A549 treated with dexamethasone at 1 μM for 4 hours (cell line): ENCODE measurements at places on chromosomes 3 and 15. TPM values are rescaled to one million over a fixed set of nuclear protein-coding genes. Genes with fewer than 3 reads are reported as not detected.

The IGF2BP2 gene
- 11.4 to 17.1 TPM (median 14.4 TPM) in 5 replicates for total RNA-seq

The ANKRD63 gene
- 0.20 to 0.49 TPM (median 0.26 TPM) in 5 replicates for total RNA-seq

The SHC4 gene
- total RNA-seq: 0.71 to 1.3 TPM (median 1.1 TPM) in 5 replicates

The VILL gene
- total RNA-seq: 0.12 to 0.22 TPM (median 0.17 TPM) in 4 of 5 replicates, not detected in the other

The USP13 gene
- 8.9 to 13.0 TPM (median 11.9 TPM) in 5 replicates for total RNA-seq

The STARD5 gene
- 1.5 to 1.8 TPM (median 1.7 TPM) in 5 replicates for total RNA-seq

The CCR3 gene
- total RNA-seq: not detected in 5 replicates

The RYR3 gene
- 0.05 to 0.12 TPM (median 0.07 TPM) in 4 of 5 replicates, not detected in the other for total RNA-seq

The CTXND1 gene
- 0.01 TPM in 2 of 5 replicates, not detected in the others for total RNA-seq

The CSTA gene
- 0.58 to 1.6 TPM (median 1.0 TPM) in 5 replicates for total RNA-seq

The MFN1 gene
- total RNA-seq: 16.8 to 21.7 TPM (median 20.8 TPM) in 5 replicates

The PRSS50 gene
- not detected in 5 replicates for total RNA-seq

The CHRM5 gene
- 0.04 TPM in 1 of 5 replicates, not detected in the others for total RNA-seq

The CCNB2 gene
- 89.9 to 101 TPM (median 95.6 TPM) in 5 replicates for total RNA-seq

The CLCN2 gene
- 2.9 to 5.4 TPM (median 4.7 TPM) in 5 replicates for total RNA-seq

The FBLN2 gene
- total RNA-seq: 1.5 to 2.8 TPM (median 2.1 TPM) in 5 replicates

The PARP14 gene
- 8.2 to 10.1 TPM (median 9.4 TPM) in 5 replicates for total RNA-seq

The UROC1 gene
- not detected in 5 replicates for total RNA-seq

The TM6SF1 gene
- total RNA-seq: 0.06 to 0.20 TPM (median 0.12 TPM) in 5 replicates

The GOLGA8T gene
- total RNA-seq: 1.1 to 1.9 TPM (median 1.6 TPM) in 5 replicates

The SLC51A gene
- not detected in 5 replicates for total RNA-seq

The INO80 gene
- total RNA-seq: 12.0 to 15.7 TPM (median 14.0 TPM) in 5 replicates

The GABRA5 gene
- 86.0 to 118 TPM (median 107 TPM) in 5 replicates for total RNA-seq

The C3orf49 gene
- not detected in 5 replicates for total RNA-seq

The MEIS2 gene
- total RNA-seq: 9.0 to 11.3 TPM (median 9.8 TPM) in 5 replicates

The SERINC4 gene
- 0.06 to 0.15 TPM (median 0.09 TPM) in 5 replicates for total RNA-seq

The PYGO1 gene
- total RNA-seq: 6.5 to 9.7 TPM (median 8.2 TPM) in 5 replicates

The SCAMP5 gene
- total RNA-seq: 10.4 to 12.6 TPM (median 10.5 TPM) in 5 replicates

The PLAAT1 gene
- total RNA-seq: 0.09 to 0.16 TPM in 2 of 5 replicates, not detected in the others

The CYP8B1 gene
- not detected in 5 replicates for total RNA-seq

The FSIP1 gene
- 0.58 to 1.2 TPM (median 0.95 TPM) in 5 replicates for total RNA-seq

The RASL12 gene
- total RNA-seq: 0.08 to 0.17 TPM (median 0.14 TPM) in 4 of 5 replicates, not detected in the other

The IQCH gene
- total RNA-seq: 1.0 to 2.1 TPM (median 1.6 TPM) in 5 replicates

The CEP19 gene
- total RNA-seq: 2.1 to 2.9 TPM (median 2.8 TPM) in 5 replicates

The RBP2 gene
- not detected in 5 replicates for total RNA-seq

The UACA gene
- total RNA-seq: 28.2 to 42.1 TPM (median 30.5 TPM) in 5 replicates

The GMPPB gene
- total RNA-seq: 12.4 to 19.0 TPM (median 17.7 TPM) in 5 replicates

The IQCF5 gene
- total RNA-seq: not detected in 5 replicates

The ATP13A5 gene
- total RNA-seq: not detected in 5 replicates

The DCUN1D1 gene
- 18.8 to 25.6 TPM (median 22.1 TPM) in 5 replicates for total RNA-seq

The PXYLP1 gene
- total RNA-seq: 11.9 to 16.1 TPM (median 14.1 TPM) in 5 replicates

The GPR176 gene
- total RNA-seq: 7.7 to 11.2 TPM (median 10.0 TPM) in 5 replicates

The ANKDD1A gene
- 1.2 to 2.1 TPM (median 1.7 TPM) in 5 replicates for total RNA-seq

The ACTRT3 gene
- 2.8 to 3.5 TPM (median 3.3 TPM) in 5 replicates for total RNA-seq

The KBTBD12 gene
- total RNA-seq: not detected in 5 replicates

The PPP1R14D gene
- total RNA-seq: 0.14 to 0.21 TPM (median 0.19 TPM) in 3 of 5 replicates, not detected in the others

The CYP1A2 gene
- not detected in 5 replicates for total RNA-seq

The GRAMD2A gene
- total RNA-seq: 0.07 to 0.27 TPM (median 0.16 TPM) in 5 replicates

The CPEB1 gene
- 2.0 to 4.0 TPM (median 3.3 TPM) in 5 replicates for total RNA-seq

The MORC1 gene
- 0.02 TPM in 1 of 5 replicates, not detected in the others for total RNA-seq

The CDHR4 gene
- total RNA-seq: 0.15 to 0.26 TPM (median 0.24 TPM) in 5 replicates

The CISH gene
- total RNA-seq: 0.53 to 0.76 TPM (median 0.61 TPM) in 5 replicates

The SENP7 gene
- 1.6 to 3.0 TPM (median 2.4 TPM) in 5 replicates for total RNA-seq

The THRB gene
- total RNA-seq: 1.3 to 2.5 TPM (median 1.6 TPM) in 5 replicates

The TMCO5A gene
- not detected in 5 replicates for total RNA-seq

The CIB2 gene
- total RNA-seq: 27.4 to 28.1 TPM (median 27.9 TPM) in 5 replicates

The CASR gene
- total RNA-seq: not detected in 5 replicates

The NMNAT3 gene
- 0.94 to 1.7 TPM (median 1.2 TPM) in 5 replicates for total RNA-seq

The EXD1 gene
- total RNA-seq: 0.35 TPM in 1 of 5 replicates, not detected in the others
